Bronchus fibroblast of lung (primary cell): ENCODE measurements at places on chromosomes 3 and 15. TPM values are rescaled to one million over a fixed set of nuclear protein-coding genes. Genes with fewer than 3 reads are reported as not detected.

Gene SLC38A3
- total RNA-seq: 0.30 TPM in 1 of 2 replicates, not detected in the other

Gene NEK11
- total RNA-seq: 1.2 and 2.9 TPM in 2 replicates

Gene FEZF2
- total RNA-seq: not detected in 2 replicates

Gene ACKR4
- total RNA-seq: not detected in 2 replicates

Gene TNFAIP8L3
- 2.1 and 3.2 TPM in 2 replicates for total RNA-seq

Gene ARRDC4
- 6.4 and 6.5 TPM in 2 replicates for total RNA-seq

Gene B3GALNT1
- total RNA-seq: 23.2 and 27.1 TPM in 2 replicates

Gene RAF1
- 72.2 and 75.8 TPM in 2 replicates for total RNA-seq

Gene DUOXA1
- total RNA-seq: 0.50 TPM in 1 of 2 replicates, not detected in the other

Gene BCL2A1
- not detected in 2 replicates for total RNA-seq

Gene AGBL1
- not detected in 2 replicates for total RNA-seq

Gene GRAMD1C
- total RNA-seq: 4.6 and 5.0 TPM in 2 replicates

Gene CLDN16
- not detected in 2 replicates for total RNA-seq

Gene RPUSD2
- 10.9 and 13.2 TPM in 2 replicates for total RNA-seq

Gene UCN2
- 1.7 and 1.9 TPM in 2 replicates for total RNA-seq

Gene UROC1
- total RNA-seq: not detected in 2 replicates

Gene GNAT1
- not detected in 2 replicates for total RNA-seq

Gene TRAK1
- total RNA-seq: 17.8 and 18.0 TPM in 2 replicates

Gene CMTM7
- 15.5 and 15.9 TPM in 2 replicates for total RNA-seq

Gene LRRC34
- total RNA-seq: 4.6 and 7.1 TPM in 2 replicates

Gene NDN
- 82.5 and 93.0 TPM in 2 replicates for total RNA-seq

Gene PP2D1
- not detected in 2 replicates for total RNA-seq

Gene PAQR9
- not detected in 2 replicates for total RNA-seq

Gene SECISBP2L
- 8.6 and 9.6 TPM in 2 replicates for total RNA-seq

Gene GP9
- total RNA-seq: not detected in 2 replicates

Gene ARHGEF26
- total RNA-seq: 2.4 and 3.4 TPM in 2 replicates

Gene LMAN1L
- not detected in 2 replicates for total RNA-seq

Gene IMP3
- 97.5 and 107 TPM in 2 replicates for total RNA-seq

Gene TUSC7
- not detected in 2 replicates for total RNA-seq

Gene JMJD7
- 5.9 and 6.6 TPM in 2 replicates for total RNA-seq

Gene MKRN2OS
- total RNA-seq: not detected in 2 replicates

Gene DUOXA2
- not detected in 2 replicates for total RNA-seq

Gene DCLK3
- not detected in 2 replicates for total RNA-seq

Gene ZNF620
- 0.67 and 1.0 TPM in 2 replicates for total RNA-seq

Gene CRYGS
- 0.34 and 0.59 TPM in 2 replicates for total RNA-seq

Gene SHC4
- total RNA-seq: 0.67 and 0.74 TPM in 2 replicates

Gene IDH3A
- total RNA-seq: 33.6 and 36.9 TPM in 2 replicates

Gene CSPG5
- total RNA-seq: 0.15 and 0.17 TPM in 2 replicates

Gene C3orf52
- 1.6 and 2.5 TPM in 2 replicates for total RNA-seq

Gene FOXB1
- not detected in 2 replicates for total RNA-seq

Gene UBE2E2
- 32.4 and 35.0 TPM in 2 replicates for total RNA-seq

Gene DPH3
- 13.3 and 16.1 TPM in 2 replicates for total RNA-seq

Gene NDUFB4
- total RNA-seq: 106 and 122 TPM in 2 replicates

Gene TRH
- 0.15 TPM in 1 of 2 replicates, not detected in the other for total RNA-seq

Gene ANKRD63
- not detected in 2 replicates for total RNA-seq

Gene GOLGA6A
- total RNA-seq: not detected in 2 replicates

Gene PLCH1
- total RNA-seq: 0.30 TPM in 1 of 2 replicates, not detected in the other

Gene ALDH1A2
- 0.30 and 0.84 TPM in 2 replicates for total RNA-seq

Gene ZPLD1
- total RNA-seq: not detected in 2 replicates

Gene LXN
- 75.5 and 81.5 TPM in 2 replicates for total RNA-seq
